Activated CD4-positive, alpha-beta T cell treated with anti-CD3 and anti-CD28 coated beads, Interleukin-10, Interleukin-2, amounts not matched to agents 100 ng/mL and 50 ng/mL, durations not matched to agents 16 hours and 8 hours (primary cell): ENCODE measurements at places on chromosomes 1 and 21.
A peak's percentile ranks its signal among the peaks of the same experiment; 100 is the strongest.

DNA sequence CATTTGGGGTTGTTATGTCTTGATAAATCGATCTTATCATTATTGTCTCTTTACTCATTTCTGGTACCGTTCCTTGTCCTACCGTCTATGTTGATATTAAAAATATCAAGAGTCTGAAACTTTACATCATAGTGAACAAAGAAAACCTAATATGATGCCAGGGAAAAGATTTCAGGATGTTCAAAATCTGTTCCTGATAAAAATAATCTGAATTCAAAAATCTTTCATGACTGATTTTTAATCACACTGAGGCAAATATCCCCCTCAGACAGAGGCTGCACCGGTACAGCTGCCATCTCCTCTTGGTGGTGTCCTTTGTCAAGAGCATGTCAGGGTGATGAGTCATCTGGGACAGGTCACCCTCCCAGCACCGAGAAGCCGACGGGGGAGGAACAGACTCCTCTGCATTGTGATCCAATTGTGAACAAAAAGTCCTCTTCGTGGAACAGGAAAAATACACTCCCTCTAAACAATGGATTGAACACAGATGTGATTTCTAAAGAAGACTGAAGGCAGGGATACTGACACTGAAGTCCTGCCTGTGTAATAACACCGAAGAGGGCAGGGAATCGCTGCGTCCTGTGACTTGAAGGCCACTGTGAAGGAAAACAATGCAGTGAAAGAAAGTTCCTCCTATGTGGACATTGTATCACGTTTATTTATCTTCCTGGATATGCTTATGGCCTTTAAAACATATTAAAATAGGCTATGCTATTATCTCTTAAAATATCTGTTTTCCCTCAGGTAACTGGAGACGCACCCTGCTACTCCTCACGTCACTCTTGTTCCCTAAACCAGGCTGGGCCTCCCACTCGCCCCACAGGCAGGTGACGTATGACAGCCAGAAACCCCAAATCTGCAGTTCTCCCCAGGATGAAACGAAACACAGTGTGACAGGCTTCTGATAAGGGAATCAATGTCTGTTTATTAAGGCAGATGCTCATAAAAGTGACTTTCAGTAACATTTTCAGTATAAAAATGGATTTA lies 4.3 kb upstream of the SPATC1L start:
- DNase-seq = peak; percentile 17

GRCh38 chr1:214801191-214801590 lies 198.2 kb downstream of the CENPF start:
- DNase-seq = no peak

GRCh38 chr1:235105051-235106043 lies 23.3 kb downstream of the TOMM20 start:
- peak; percentile 87 for DNase-seq

GRCh38 chr1:206794294-206794908 lies 22.1 kb upstream of the IL10 start:
- no peak for DNase-seq

GRCh38 chr1:34356853-34357252 lies 180.1 kb downstream of the C1orf94 start:
- no peak for DNase-seq

DNA sequence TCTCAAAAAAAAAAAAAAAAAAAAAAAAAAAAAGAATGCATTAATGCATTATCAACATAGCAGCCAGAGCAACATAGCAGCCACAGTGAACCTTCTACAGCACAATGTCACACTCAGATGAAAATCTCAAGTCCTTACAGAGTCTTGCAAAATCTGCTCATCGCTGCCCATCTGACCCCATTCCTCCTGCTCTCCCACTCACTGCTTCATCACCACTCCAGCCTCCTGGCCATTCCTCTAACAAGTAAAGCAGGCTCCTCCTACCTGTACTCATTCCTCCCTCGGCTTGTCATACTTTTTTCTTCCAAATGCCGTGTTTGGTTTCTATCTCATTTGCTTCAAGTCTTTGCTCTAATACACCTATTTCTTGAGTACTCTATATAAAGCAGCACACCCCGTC lies 29.5 kb downstream of the BRINP2 start:
- no peak for DNase-seq

GRCh38 chr21:32426066-32426465 lies 13.6 kb downstream of the EVA1C start:
- no peak for DNase-seq

DNA sequence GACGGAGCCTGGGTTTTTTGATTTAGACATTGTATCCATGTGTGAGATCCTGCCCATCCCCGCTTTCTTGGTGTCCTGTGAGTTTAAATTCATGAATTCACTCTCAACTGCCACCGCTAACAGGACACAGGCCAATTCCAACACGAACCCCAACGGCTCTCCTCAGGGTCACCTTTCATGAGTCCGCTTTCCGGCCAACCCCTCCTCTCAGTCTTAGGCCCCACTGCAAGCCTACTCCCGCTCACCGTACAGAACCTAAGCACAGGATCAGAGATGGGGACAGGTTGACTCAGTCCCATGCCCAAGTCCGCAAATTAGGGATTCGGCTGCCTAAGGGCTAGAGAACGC lies 238 bp upstream of the SCP2 start:
- DNase-seq = no peak

DNA sequence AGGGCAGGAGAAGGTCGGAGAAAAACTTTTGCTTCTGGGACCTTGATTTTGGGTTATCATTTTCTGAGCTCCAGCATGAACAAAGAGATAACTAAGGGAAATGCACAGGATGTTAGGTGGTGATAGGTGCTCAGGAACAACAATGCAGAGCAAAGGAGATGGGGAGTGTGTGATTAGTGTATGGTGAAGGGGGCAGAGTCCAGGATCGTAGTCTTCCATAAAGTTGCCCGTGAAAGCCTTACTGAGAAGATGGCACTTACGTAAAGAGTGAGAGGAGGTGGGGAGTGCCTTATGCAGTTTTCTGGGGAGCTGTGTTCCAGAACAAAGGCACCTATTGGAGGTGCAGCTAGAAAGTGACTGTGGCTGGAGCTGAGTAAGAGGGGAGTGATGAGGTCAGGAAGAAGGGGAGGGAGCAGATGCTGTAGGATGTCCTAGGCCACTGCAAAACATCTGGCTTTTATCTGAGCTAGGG lies 11.6 kb downstream of the KCNK1 start:
- no peak for DNase-seq

GRCh38 chr1:154427173-154428139 lies 22.3 kb downstream of the IL6R start:
- no peak for DNase-seq

DNA sequence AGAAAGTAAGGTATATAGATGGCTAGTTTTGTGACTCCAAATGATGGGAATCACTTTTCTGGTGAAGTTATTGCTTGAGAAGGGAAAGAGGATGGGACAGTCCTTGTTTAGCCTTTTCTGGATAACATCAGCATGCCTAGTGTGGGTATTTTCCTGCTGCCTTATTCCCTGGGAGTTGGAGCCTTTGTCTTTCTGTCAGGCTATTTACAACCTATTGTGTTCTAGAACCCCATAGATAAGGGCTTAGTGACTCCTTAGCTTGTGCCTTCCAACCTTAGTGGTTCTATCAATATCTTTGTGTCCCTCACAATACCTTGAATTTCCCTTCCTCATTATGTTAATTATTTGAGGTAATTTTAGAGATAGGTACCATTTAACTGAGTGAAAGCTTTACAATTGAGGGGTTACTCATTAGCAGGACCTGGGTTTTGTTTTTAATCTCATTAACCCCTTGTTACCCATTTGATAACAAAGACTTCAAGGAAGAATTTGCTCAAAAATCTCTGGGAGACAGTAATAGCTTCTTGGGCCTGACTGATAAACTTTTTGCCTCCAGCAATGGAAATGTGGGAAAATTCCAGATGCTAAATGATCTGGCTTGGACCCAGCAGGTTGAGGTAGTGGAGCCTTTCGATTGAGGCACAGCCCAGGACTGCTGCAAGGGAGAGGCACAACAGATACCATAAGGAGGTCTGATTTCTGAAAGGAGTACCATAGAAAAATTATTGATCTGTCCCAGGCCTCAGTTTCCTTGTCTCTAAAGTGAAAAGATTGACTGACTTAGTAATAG lies 49.0 kb downstream of the CACHD1 start:
- DNase-seq = no peak

DNA sequence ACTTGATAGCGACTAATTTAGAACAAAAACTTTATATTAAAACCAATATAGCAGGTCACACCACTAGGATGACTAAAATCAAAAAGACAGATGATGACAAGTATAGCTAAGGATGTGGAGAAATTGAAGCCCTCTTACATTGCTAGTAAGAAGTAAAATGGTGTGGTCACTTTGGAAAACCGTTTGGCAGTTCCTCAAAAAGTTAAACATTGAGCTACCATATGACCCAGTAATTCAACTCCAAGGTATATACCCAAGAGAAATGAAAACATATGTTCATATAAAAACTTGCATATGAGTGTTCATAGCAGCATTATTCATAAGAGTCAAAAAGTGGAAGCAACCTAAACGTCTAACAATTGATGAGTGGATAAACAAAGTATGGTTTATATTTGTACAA lies 13.0 kb upstream of the SERINC2 start:
- DNase-seq = no peak

- no peak for DNase-seq
Observed at GRCh38 chr1:9877962-9878361, 32.1 kb downstream of the CTNNBIP1 start.

DNA sequence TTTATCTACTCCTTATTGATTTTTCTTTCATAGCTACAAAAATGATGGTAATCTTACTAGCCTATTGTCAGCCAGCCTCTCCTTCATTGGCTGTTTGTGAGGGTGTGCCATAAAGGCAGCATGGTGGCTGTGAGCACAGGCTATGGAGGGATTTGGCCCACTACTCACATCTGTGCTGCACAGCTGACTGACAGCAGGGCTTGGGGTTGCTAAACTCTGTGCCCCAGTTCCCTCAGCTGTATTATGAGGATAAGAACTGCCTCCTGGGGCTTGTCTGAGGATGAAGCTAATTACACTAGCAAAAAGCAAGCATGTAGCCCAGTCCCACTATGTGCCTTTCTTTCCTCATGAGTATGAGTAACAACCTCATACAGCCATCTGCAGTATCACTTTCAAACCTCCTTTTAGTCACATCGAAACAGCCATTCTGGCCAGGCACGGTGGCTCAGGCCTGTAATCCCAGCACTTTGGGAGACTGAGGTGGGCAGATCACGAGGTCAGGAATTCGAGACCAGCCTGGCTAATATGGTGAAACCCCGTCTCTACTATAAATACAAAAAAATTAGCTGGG lies 66.2 kb downstream of the COQ8A start:
- peak; percentile 9 for DNase-seq

DNA sequence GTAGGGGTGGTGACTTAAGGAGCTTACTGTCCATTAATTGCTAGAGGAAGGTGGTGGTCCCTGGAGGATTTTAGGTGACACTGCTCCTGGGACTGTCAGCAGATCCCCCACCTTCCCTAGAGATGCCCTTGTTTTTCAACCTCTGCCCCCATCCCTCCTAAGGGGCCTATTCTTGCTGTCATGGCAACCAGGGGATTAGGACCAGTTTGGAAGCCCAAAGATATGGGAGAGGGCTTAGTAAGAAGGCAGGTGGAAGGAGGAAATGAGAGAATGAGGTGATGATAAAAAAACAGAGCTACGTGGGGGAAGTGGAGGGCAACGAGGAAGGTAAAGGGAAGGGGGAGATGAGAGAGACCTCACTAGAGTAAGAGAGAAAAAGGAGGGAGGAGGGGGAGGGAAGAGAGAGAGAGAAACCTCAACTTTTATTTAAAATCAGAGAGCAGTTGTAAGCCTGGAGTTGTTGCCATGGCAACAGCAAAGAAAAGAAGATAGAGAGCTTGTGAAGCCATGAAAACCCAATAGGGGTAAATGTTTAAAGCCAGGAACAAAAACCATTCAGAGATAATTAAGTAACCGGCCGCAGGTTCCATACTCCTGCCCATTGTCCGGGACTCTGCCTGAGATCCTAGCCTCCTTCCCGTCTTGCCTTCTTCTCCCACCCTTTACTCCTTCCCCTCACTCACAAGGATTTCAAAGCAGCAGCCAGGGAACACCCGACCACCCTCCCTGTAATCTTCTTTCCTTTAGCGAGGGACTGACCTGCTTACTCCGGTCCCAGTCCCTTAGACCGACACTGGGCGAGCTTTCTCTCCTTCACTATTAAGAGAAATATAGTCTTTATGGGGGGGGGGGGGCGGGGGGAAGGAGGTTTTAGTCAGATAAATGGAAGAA lies 20.6 kb downstream of the KIRREL1 start:
- no peak for DNase-seq

DNA sequence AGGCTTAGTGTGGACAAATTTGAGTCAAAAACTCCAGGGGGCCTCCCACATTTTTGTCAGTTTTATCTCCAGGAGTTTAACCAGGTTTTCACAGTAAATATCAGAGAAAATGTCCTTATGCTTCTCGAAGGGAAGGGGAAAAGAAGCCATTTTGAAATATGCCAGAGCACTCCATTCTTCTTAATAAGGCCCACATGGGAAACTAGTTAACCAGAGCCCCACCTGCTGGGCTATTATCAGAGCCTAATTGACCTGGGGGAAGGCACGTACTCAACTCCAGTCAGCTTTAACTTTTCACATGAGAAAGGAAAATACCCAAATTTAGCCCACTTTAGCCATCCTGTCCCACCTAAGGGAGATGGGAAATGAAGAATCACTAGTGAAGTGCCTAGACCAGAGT lies 296.3 kb downstream of the PTBP2 start:
- no peak for DNase-seq

- DNase-seq = no peak
Observed at GRCh38 chr1:104745875-104746274, 996.2 kb downstream of the AMY1C start.

GRCh38 chr1:235326719-235327558 lies 1.0 kb downstream of the ARID4B start:
- peak; percentile 64 for DNase-seq

GRCh38 chr1:235883261-235883927 lies 16.7 kb upstream of the LYST start:
- DNase-seq = peak; percentile 55

GRCh38 chr1:212670301-212670700 lies 29.3 kb downstream of the BATF3 start:
- no peak for DNase-seq

DNA sequence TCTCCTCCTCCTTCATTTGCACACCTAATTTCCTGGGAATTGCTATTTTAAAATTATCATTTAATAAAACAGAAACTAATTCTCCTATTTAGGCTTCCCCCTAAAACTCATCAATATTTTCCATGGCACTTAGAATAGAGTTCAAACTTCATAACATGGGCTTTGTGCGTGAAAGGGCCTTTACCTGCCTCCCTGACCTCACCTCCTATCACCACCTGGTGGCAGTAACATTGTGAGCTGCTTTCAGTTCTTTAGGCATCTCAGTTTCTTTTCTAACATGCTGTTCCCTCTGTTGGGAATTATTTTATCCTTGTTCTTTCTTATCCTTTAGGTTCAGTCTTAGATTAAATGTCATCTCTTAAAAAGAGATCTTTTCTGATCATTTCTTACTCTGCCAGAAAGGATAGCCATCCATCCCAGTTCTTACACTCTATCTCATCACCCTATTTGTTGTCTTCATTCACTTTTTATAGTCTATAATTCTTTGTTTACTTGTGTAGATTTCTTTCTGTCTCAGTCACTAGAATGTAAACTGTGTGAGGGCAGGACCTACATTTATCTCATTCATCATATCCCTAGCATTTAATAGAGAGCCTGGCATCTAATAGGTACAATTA lies 133.8 kb upstream of the KIAA1614 start:
- no peak for DNase-seq
